ENCODE measurements at places on chromosomes 2 and 18.

- H3K27ac ChIP-seq: no peak overlapping the region
- no peaks in the 10 kb centered on the region for H3K36me3 ChIP-seq
- H3K4me3 ChIP-seq: no peak overlapping the region
- no peak for DNase-seq
Measured at GRCh38 chr2:121175326-121175725, 109.7 kb downstream of the TFCP2L1 start.

DNA sequence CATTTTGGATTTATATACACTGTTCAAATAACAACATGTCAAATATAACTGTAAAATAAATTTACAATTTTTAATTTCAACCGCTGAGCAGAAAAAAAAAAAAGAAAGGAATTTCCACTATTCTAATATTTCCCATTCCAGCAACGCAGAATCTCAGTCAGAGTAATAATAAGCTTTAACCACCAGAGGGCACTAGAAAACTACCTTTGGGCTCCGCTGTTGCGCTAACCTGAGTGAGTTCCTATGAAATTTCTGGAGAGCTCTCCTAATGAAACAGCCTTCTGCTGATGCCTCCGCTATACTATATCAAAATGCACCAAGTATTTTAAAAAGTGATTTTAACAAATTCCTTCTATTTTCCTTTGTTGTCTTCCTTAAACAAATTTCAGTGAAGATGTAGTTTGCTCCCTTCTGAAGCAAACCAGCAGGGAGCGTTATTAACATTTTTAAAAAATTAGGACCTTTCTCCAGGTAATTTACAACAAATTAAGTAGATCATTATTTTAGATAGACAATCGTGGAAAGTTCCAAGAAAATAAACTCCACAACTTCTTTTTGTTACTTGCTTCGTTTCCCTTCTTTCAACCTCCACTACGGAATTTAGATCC lies 23.0 kb downstream of the ERMN start:
- peaks cover 5% of the 10 kb centered on the region for H3K4me1 ChIP-seq
- no peak overlapping the region for H3K27ac ChIP-seq
- no peak overlapping the region for H3K4me3 ChIP-seq
- H3K27me3 ChIP-seq: peaks cover 13% of the 10 kb centered on the region
- H3K36me3 ChIP-seq: no peaks in the 10 kb centered on the region
- no peak for DNase-seq

- peaks cover 8% of the 10 kb centered on the region for H3K36me3 ChIP-seq
- H3K4me3 ChIP-seq: no peak overlapping the region
- H3K4me1 ChIP-seq: peaks cover 9% of the 10 kb centered on the region
- no peaks in the 10 kb centered on the region for H3K27me3 ChIP-seq
- no peak for DNase-seq
Measured at GRCh38 chr2:11348209-11348749, 3.8 kb upstream of the ROCK2 start.

GRCh38 chr2:166170356-166170755 lies 42.5 kb upstream of the SCN1A start:
- H3K36me3 ChIP-seq: no peaks in the 10 kb centered on the region
- H3K27ac ChIP-seq: no peak overlapping the region
- H3K4me1 ChIP-seq: no peaks in the 10 kb centered on the region
- no peak overlapping the region for H3K4me3 ChIP-seq
- no peak for DNase-seq

- H3K27ac ChIP-seq: no peak overlapping the region
Measured at GRCh38 chr2:31270131-31270530, 36.2 kb downstream of the EHD3 start.

- no peaks in the 10 kb centered on the region for H3K4me1 ChIP-seq
- no peak overlapping the region for H3K27ac ChIP-seq
- no peak overlapping the region for H3K4me3 ChIP-seq
- no peaks in the 10 kb centered on the region for H3K27me3 ChIP-seq
- H3K36me3 ChIP-seq: no peaks in the 10 kb centered on the region
Measured at GRCh38 chr2:44107086-44107740, 61.5 kb upstream of the PPM1B start.

DNA sequence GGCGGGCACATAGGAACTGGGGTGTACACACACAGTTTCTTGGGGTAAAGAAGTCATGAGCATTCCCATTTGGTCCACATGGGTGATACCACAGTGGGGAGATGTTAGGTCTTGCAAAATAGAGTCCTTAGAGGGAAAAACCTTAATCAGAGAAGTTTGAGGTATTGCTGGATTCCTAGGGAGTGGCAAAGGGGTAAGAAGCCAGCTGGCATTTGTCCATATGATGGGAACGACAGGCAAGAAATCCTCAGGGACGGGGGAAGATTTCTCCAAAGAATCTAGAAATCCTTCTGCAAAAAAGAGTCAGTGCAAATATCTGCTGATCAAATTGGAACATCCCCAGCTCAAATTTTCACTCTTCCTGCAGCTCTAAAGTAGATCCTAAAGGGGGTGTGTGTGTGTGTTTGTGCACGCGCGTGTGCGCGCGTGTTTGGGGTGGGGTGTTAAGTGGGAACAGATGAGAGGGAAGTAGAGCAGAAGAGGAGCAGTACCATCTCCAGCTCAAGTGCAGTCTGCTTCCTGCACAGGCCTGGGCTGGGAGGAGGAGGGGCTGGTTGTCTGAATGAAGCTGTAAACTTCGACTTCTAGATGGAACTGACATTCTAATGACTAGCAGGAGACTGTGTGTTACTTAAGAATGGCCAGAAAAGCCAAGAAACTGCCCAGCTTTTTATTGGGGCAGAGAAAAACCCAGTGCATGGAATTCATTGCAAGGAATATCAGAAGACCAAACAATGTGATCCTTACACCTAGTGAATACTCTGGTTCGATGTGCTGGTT lies 168.0 kb downstream of the SPP2 start:
- no peak for DNase-seq
- peaks cover 38% of the 10 kb centered on the region for H3K4me1 ChIP-seq
- H3K27ac ChIP-seq: no peak overlapping the region
- no peaks in the 10 kb centered on the region for H3K27me3 ChIP-seq
- H3K36me3 ChIP-seq: no peaks in the 10 kb centered on the region

- DNase-seq: no peak
- H3K27ac ChIP-seq: no peak overlapping the region
- no peaks in the 10 kb centered on the region for H3K4me1 ChIP-seq
- H3K27me3 ChIP-seq: peaks cover 37% of the 10 kb centered on the region
Measured at GRCh38 chr2:89763254-89763580, 1071.7 kb downstream of the RPIA start.

DNA sequence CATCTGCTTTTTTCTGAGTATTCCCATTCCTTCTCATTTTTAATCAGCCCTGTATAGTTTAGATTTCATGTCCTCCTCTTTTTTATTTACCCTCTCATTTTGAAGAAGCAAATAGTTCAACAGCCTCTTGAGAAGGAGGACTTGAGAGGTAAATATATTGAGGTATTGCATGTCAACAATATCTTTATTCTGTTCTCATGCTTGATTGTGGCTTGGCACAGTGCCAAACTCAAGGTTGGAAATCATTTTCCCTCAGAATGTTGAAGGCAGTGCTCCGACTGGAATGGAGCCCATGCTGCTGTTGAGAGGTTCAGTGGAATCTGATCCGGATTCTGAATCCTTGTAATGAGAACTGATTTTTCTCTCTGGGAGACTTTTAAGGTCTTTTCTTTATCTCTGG lies 31.0 kb upstream of the GALNT3 start:
- no peak for DNase-seq
- no peaks in the 10 kb centered on the region for H3K36me3 ChIP-seq
- no peaks in the 10 kb centered on the region for H3K4me1 ChIP-seq
- H3K27me3 ChIP-seq: peaks cover 39% of the 10 kb centered on the region
- no peak overlapping the region for H3K4me3 ChIP-seq
- H3K27ac ChIP-seq: no peak overlapping the region

GRCh38 chr2:55555977-55556376 lies 36.5 kb downstream of the CFAP36 start:
- H3K27me3 ChIP-seq: no peaks in the 10 kb centered on the region
- no peak overlapping the region for H3K4me3 ChIP-seq
- H3K36me3 ChIP-seq: peaks cover 57% of the 10 kb centered on the region
- no peak overlapping the region for H3K27ac ChIP-seq
- peaks cover 26% of the 10 kb centered on the region for H3K4me1 ChIP-seq

DNA sequence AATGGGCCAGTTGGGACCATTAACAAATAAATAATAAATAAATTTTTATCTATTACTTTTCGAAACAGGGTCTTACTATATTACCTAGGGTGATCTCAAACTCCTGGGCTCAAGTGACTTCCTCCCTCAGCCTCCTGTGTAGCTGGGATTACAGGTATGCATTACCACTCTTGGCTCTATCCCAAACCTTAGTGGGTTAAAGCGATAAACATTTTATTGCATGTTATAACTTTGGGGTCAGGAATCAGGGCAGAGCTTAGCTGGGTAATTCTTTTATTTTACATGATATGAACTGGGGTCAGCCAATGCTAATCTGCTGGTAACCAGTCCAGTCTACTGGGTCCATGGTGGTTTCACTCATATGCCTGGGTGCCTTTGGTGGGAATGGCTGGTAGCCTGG lies 127.8 kb downstream of the MYO3B start:
- DNase-seq: no peak
- no peak overlapping the region for H3K4me3 ChIP-seq
- no peaks in the 10 kb centered on the region for H3K4me1 ChIP-seq
- no peak overlapping the region for H3K27ac ChIP-seq
